ENCODE measurements at places on chromosomes 4 and X.

- DNase-seq, result no peak
Observed at GRCh38 chrX:9390121-9390520, 74.7 kb upstream of the TBL1X start.

- DNase-seq, result no peak
Observed at GRCh38 chr4:170651786-170652185, 562.0 kb upstream of the AADAT start.

GRCh38 chr4:129994715-129995114, 898.8 kb downstream of the C4orf33 start:
- no peak for DNase-seq

DNA sequence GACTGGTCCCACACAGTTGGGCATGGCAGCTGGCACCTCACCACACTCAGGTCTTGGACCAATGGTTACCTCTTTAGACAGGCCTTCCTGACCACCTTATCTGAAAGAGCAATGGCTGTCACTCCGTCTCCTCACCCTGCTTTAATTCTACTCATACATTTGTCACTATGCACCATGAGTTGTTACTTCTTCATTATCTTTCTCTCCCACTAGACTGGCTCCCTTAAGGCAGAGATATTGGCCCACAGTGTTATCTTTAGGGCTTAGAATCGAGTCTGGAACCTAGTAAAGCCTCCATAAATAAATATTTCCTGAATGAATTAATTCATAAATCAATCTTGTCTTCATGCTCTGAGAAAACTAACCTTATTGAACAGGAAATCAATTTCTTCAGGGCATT, 46.6 kb downstream of the DCHS2 start:
- DNase-seq, result no peak

DNA sequence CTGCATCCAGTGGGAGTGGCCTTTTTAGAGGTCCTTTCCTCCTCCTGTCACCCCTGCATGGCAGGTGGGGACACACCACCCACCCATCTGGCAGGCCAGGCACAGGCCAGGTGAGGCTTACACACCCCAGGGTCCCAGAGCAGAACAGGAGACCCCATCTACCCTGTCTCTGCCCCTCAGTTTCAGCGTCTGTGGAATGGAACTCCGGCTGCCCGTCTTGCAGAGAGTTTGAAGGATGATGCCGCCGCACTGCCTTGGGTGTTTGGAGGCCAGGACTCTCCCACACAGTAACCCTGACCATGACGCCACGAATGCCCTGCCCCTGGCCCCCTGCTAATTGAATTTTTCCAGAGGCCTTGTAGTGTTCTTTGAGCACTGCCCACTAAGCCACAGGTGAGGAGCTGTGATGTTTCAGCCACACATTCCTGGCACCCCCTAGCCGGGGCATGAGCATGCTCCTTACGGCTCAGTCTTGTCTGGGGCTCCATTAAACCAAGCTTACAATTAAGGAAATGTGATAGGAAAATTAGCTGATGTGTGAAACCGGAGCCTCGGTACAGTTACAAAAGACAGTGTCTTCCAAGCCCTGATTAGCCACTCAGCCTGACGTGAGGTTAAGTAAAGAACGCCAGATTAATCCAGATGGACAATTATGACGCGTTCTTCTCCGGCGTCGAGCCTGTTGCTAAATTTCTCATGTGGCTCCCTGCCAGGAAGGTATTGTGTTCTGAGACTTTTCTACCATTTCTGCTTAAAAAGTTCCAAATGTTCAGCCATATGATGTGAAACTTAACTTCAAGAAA, 39.3 kb downstream of the HMX1 start:
- no peak for DNase-seq

DNA sequence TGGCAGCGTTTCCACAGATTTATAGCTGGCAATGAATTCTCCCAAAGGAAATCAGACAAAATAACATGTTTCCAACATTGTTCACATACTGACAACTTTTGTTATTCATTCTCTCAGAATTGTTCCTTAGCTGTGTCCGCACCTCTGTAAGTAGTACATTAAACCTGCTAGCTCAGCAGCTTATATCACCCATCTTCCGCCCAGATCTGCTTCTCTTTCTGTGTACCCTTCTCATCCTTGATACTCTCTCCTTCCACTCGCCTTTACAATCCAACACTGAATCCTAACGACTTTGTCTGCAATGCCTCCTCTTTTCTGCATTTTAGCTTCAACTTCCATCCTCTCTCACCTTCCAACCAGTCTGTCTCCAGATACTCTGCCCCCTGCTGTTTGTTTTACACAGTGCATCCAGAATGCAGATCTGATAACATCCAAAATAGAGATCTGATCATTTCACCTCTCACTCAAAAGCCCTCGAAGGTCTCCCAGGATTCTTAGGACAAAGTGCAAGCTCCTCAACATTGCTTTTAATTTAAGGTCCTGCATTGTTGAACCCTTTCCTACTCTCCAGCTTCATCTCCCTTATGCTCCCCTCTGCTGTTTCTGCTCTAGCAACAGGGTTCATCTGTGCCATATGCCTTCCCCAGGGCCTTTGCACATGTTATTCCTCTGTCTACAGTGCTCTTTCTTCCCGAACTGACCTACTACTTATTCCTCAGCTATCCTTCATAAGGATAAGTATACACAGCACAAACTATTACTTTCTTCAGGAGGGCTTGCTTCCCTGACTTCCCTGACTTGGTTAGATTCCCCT, 67.3 kb upstream of the VBP1 start:
- peak; percentile 4 for DNase-seq

DNA sequence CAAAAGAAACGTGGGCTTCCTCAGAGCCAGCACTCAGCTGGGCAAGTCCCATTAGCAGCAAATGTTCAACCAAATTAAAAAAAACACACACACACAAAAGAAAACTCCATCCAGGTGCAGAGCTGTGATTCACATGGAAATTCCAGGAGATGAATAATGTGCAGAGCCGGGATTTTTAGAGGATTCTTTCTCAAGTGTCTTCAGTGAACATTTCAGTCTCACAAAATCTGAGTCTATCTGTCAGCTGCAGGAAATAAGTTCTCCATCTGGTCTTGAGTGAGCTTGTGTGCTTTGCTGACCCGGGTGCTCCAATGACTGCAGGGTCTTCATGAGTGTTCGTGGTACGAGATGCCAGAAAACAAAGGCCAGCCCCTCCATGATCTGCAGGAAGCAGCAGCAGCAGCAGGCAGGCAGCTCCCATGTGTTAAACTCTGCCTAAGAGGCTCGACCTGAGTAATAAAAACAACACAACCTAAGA, 44.3 kb downstream of the RASGEF1B start:
- DNase-seq, result no peak

- DNase-seq, result no peak
Observed at GRCh38 chr4:72365016-72365415, 204.0 kb downstream of the ADAMTS3 start.

DNA sequence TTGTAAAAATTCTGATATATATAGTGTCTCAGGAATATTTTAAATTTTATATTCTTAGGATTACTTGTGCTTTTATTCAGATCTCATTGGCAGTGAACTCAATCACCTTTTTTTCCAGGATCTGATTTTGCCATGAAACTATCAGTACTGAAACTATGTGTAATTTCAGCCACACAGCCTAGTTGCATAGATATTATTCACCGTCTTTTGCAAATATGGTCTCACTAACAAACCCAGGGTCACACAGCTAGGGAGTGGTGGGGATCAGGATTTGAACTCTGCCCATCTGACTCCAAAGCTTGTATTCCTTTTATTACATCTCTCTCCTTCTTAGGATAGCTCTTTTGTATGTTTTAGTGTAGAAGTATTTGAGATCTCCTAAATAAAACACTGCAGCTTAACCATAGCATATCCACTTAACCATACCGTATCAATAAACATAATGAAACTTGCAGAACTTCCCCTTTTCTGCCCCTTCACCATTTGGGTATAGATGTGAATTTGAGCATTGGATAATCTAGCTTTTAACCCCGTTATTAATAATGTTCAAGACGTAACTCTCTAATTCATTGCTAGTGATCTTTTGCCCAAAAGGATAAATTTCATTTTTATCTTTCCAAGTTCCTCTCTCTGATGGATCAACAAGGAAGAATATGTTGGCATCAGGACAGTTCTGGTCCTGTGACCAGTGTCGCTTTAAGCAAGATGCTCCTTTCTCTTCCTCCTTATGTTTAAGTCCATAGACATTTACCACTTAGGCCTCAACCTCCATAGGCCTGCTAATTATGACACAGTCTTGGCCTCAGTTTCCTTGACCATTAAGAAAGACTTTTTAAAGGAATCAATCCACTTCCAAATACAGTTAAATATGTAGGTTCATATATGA, 74.6 kb downstream of the RAPGEF2 start:
- DNase-seq, result no peak

DNA sequence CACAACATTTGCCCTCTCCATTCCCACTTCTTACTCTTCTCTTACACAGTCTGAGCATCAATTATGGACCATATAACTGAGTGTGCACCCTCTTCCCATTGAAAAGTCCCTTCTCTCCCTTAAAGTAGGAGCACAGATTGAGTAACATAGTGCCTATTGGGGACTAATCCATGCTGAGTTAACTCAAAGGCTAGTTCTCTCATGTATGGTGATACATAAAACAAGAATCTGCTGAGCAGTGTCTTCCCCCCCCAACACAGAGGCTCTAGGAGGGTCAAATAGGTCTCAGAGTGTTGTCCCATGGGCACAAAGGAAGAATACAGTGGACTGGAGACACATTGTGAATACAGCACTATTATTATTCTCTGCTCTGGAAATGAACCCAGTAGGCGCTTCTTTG, 274.6 kb upstream of the BOD1L1 start:
- DNase-seq, result no peak

DNA sequence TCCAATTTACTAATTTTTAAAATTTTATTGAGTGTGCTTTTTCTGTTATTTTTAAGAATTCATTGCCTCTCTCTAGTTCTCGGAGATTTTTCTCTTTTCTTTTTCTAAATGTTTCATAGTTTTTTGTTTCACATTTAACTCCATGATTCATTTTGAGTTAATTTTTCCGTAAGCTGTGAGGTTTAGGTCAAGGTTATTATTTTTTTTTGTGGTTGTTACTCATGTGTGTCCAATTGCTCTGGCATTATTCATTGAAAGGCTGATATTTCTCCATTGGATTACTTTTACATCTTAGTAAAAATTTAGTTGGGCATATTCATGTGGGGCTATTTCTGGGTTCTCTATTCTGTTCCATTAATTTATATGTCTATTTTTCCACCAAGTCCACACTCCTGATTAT, 220.8 kb downstream of the MID1IP1 start:
- no peak for DNase-seq

DNA sequence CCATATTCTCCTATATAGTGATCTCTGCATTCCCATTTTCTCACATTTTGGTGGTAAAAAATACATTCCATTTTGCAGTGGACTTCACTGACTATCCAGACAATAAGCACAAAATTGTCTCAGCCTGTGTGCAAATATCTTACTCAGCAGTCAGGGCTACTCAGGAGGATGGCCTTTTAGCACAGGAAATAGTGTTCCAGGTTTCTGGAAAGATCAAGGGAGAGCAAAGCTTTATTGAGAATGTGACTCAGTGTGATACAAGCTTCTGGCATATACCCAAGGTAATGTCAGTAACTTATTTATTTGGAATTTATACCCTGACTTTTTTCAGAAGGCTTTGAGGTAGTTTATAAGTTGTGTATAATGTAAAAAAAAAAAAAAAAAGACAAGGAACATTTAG, 233.4 kb downstream of the TEX13A start:
- DNase-seq, result no peak

- DNase-seq, result no peak
Observed at GRCh38 chrX:850471-850916, 219.9 kb downstream of the SHOX start.

- no peak for DNase-seq
Observed at GRCh38 chrX:79138658-79139241, 5.7 kb upstream of the GPR174 start.

DNA sequence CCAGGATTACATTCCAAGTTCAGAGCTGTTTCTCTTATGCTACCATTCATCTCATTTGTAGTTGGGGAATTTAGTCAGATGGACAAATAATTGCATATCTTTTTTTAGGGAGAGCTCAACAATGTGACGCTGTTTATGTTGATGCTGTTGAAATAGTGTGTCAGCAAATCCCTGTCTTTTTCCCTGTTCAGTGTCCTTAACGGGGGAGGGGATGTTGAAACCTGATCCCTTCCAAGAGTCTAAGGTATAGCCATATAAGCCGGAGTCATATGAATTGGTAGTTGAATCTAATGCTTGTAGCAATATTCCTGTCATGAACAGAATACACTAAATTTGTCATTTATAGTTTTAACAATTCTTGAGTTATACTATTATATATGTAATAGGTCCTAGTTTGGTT, 293.5 kb upstream of the FAT1 start:
- no peak for DNase-seq

GRCh38 chrX:41621222-41621723, 67.5 kb upstream of the GPR34 start:
- no peak for DNase-seq

DNA sequence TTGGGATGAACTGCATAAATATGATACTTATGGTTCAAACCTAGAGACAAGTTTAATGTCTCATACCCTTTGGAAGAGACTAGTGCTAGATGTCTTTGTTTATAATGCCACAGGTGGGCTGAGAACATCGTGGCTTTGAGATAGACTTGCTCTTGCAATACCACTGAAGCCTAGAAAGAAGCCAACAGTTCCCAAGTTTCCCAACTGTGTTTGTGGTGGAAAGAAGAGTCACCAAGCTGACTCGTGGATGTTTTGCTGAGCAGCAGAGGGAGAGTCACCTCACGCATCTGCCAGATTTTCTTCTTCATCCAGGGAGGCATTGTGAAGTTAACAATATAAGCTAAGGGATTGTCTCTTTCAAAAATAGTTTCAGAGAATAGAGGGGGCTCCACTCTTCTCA, 1076.2 kb downstream of the C4orf33 start:
- DNase-seq, result no peak

DNA sequence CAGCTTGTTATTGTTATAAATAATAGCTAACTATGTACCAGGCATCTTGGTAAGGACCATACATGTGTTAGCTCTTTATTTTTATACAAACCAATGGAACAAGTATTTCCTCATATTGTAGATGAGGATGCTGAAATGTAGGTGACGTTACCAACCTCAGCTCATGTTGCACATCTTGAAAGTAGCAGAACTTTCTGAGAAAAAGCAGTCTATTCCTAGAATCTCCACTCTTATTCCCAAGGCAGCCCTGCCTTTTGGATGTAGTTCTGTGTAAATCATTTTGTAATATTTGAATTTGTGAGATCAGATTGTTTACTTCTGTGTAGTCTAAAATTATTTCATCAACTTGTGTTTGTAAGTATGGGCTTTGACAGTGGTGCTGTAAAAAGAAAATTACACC, 5.3 kb downstream of the FHDC1 start:
- DNase-seq, result no peak

GRCh38 chr4:15144249-15144966, 142.1 kb downstream of the CPEB2 start:
- no peak for DNase-seq
